Naive thymus-derived CD8-positive, alpha-beta T cell (primary cell): ENCODE measurements at places on chromosomes 3 and 15.

GRCh38 chr15:72797338-72797689 lies 13.8 kb upstream of the ADPGK start:
- H3K4me3 ChIP-seq, result peak overlapping the region; percentile 70
- peaks cover 50% of the 10 kb centered on the region for H3K27me3 ChIP-seq
- H3K4me1 ChIP-seq, result peaks cover 9% of the 10 kb centered on the region
- no peak for DNase-seq

DNA sequence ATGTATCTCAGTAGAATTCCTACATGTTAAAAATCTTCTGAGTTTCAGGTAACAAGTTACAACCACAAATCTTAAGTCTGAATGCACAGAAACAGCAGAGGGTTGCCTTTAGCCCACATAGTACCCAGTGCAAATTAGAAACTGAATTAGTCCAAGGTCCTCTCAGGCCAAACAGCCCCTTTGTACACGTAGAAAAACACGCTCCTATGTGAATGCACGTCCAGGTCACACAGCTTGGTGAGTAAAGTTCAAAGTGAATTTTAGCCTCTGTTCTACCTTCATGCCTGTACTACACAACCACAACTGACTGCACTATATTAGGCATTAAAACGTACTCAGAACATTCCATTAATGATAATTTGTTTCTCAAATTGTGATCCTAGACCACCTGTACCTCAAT lies 46.3 kb downstream of the GYG1 start:
- peaks cover 77% of the 10 kb centered on the region for H3K36me3 ChIP-seq
- no peak for DNase-seq
- peaks cover under 1% of the 10 kb centered on the region for H3K4me1 ChIP-seq
- H3K27ac ChIP-seq, result no peak overlapping the region
- no peaks in the 10 kb centered on the region for H3K27me3 ChIP-seq

DNA sequence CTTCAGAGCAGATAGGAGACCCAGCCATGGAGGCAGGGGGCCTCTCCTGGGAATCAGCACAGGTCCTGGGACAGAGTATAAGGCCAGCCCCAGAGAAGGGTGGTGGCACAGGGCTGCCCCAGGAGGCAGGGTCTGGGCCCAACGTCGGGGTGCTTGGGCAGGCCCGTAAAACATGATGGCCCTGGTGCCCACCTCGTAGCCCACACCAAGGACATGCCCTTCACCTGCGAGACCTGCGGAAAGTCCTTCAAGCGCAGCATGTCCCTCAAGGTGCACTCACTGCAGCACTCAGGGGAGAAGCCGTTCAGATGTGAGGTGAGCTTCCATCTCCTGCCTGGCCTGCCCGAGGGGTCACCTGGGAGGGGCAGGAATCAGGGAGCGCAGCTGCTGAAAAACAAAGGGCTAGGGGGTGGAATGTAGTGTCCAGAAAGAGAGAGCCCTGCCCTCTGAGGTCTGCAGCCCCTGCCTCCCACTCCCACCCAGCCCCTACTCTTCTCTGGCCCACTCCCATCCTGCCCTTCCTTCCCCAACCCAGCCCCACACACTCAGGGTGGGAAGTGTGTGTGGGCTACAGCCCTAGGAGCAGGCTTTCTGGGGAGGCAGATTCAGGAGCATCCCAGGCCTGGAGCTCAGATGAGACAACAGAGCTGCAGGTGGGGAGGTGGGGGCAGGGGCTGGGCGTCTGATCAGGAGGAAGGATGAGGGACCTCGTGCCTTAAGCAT lies 9.5 kb downstream of the ZBTB47 start:
- H3K27ac ChIP-seq, result no peak overlapping the region
- no peaks in the 10 kb centered on the region for H3K27me3 ChIP-seq
- H3K36me3 ChIP-seq, result no peaks in the 10 kb centered on the region
- no peak for DNase-seq
- H3K4me3 ChIP-seq, result no peak overlapping the region
- H3K4me1 ChIP-seq, result peaks cover 1% of the 10 kb centered on the region

DNA sequence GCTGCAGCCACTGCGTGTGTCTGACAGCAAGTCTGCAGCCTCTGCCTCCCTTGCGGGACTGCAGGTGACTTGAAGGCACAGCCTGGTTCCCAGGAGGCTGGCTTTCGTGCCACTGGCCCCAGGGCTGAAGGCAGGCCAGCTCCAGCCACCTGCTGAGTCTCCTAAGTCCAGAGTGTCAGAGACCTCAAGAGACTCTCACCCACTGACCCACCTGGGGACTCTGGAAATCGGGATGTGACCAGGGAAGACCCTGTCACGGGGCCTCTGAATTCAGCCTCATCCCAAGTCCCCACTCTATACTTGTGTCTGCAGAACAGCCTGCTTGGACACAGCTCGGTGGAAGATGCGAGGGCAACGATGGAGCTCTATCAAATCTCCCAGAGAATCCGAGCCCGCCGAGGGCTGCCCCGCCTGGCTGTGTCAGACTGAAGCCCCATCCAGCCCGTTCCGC lies 16.3 kb downstream of the ISG20 start:
- DNase-seq, result no peak
- peaks cover 46% of the 10 kb centered on the region for H3K4me1 ChIP-seq
- H3K27me3 ChIP-seq, result no peaks in the 10 kb centered on the region
- H3K4me3 ChIP-seq, result no peak overlapping the region
- peak overlapping the region; percentile 91 for H3K27ac ChIP-seq

DNA sequence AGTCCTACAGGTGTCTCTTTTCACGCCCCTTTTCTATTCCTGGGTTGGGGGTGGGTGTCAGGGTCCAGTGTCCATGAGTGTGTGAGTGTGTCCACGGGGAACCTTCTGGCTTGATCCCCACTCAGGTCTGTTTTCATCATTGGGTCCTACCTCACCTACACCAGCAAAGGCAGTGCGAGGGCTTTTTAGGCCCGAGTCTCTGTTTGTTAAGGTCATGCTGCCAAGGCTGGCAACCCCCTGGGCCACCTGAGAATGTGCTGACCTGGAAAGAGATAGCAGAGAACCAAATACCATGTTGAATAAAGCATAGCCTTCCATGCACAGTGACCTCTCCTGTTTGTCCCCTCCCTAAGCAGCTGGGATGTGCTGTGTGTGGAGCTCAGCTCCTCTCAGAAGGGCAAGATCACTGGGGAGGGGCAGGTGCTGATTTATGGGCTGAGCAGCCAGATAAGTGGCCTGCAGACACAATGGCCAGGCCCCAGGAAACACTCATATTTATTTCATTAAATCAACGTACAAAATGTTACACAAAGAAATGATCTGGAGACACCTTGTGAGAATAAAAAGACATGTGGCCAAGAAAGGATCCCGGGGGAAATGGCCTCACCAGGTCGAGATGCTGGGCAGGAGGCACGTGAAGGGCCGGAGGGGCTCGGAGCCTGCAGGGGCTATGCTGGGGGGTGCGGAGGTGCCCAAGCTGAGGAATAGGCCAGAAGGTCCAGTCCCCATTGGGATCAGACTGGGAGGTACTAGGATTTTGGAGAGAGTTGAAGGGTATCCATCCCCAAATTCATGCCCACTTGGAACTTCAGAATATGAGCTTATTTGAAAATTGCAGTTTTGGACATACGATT lies 36.1 kb downstream of the RAB6B start:
- no peak overlapping the region for H3K4me3 ChIP-seq
- H3K36me3 ChIP-seq, result no peaks in the 10 kb centered on the region
- no peak for DNase-seq
- H3K27me3 ChIP-seq, result no peaks in the 10 kb centered on the region
- no peak overlapping the region for H3K27ac ChIP-seq

DNA sequence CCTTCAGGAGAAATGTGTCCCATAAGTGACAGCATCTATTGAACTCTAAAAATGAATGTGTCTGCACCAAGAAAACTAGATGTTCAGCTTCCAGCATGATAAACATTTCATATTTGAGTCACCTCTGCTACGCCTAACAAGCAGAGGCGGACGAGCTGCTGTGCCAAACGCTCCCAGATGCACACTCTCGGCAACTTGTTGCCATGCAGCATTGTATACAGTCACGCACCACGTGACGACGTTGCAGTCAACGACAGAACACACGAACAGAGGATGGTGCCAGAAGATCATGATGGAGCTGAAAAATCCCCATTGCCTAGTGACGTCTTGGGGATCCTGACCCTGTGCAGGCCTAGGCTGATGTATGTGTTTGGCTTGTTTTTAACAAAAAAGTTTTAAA lies 137.5 kb downstream of the XXYLT1 start:
- no peak overlapping the region for H3K4me3 ChIP-seq
- no peak overlapping the region for H3K27ac ChIP-seq
- H3K36me3 ChIP-seq, result no peaks in the 10 kb centered on the region
- H3K27me3 ChIP-seq, result no peaks in the 10 kb centered on the region
- DNase-seq, result no peak

- no peaks in the 10 kb centered on the region for H3K27me3 ChIP-seq
- no peak overlapping the region for H3K4me3 ChIP-seq
- no peaks in the 10 kb centered on the region for H3K36me3 ChIP-seq
- DNase-seq, result no peak
- H3K27ac ChIP-seq, result no peak overlapping the region
Observed at GRCh38 chr15:98889930-98890695, 117.5 kb downstream of the PGPEP1L start.

- no peaks in the 10 kb centered on the region for H3K27me3 ChIP-seq
- no peak overlapping the region for H3K4me3 ChIP-seq
- no peak overlapping the region for H3K27ac ChIP-seq
- peaks cover 26% of the 10 kb centered on the region for H3K4me1 ChIP-seq
Observed at GRCh38 chr15:31458596-31459399, 132.2 kb downstream of the KLF13 start.

DNA sequence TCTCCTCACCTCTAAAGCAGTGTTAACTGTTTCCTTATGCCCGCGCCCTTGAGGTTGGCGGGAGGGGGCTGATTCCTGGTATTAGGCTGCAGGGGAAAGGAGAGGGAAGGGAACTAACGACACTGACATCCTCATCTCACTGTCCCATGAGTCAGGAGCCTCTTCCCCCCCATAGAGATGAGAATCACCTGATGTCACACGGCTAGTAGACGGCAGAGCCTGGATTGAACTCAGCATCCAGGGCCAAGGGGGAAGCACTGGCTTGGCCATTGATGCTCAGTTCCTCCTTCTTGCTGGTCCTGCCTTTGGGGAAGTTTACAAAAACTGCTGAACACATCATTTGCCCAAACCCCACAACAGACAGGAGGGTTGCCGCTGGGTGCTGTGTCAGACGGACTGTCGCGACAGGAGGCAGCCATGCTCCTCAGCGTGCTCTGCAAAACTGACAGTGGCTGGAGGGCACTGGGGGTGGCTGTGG lies 38.5 kb downstream of the IDH2 start:
- H3K4me1 ChIP-seq, result peaks cover 32% of the 10 kb centered on the region
- no peak for DNase-seq
- no peaks in the 10 kb centered on the region for H3K36me3 ChIP-seq
- H3K27ac ChIP-seq, result no peak overlapping the region
- no peaks in the 10 kb centered on the region for H3K27me3 ChIP-seq

- no peak overlapping the region for H3K4me3 ChIP-seq
- H3K27ac ChIP-seq, result no peak overlapping the region
- DNase-seq, result no peak
- H3K27me3 ChIP-seq, result no peaks in the 10 kb centered on the region
Observed at GRCh38 chr15:78695854-78696253, 54.8 kb upstream of the CHRNB4 start.

DNA sequence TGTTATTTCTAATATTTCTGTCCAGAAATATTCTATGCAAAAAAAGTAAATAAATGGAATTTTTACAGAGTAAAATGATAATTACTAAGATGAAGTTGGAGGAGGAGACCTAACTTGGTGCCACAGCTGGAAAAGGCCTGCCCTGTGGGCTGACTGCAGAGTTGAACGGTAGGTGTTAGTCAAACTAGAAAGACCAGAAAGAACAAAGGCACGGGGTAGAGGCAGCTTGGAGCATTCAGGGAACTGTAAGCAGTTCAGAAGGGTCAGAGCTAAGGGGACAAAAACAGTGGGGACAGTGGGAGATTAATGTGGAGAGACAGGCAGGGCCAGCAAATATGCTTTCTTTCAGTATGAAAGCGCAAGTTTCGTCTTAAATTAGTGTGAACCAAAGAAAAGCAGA lies 39.3 kb upstream of the PTPRG start:
- no peaks in the 10 kb centered on the region for H3K4me1 ChIP-seq
- no peaks in the 10 kb centered on the region for H3K36me3 ChIP-seq
- no peak for DNase-seq
- peaks cover 16% of the 10 kb centered on the region for H3K27me3 ChIP-seq
- no peak overlapping the region for H3K4me3 ChIP-seq
- no peak overlapping the region for H3K27ac ChIP-seq
